ENCODE measurements at places on chromosomes 12 and 14.

GRCh38 chr12:83086023-83086422 lies 399.3 kb downstream of the TMTC2 start:
- DNase-seq: no peak

GRCh38 chr12:89206390-89206789 lies 145.9 kb downstream of the DUSP6 start:
- no peak for DNase-seq

GRCh38 chr14:64823305-64823861 lies 56.3 kb downstream of the SPTB start:
- DNase-seq: peak; percentile 62

DNA sequence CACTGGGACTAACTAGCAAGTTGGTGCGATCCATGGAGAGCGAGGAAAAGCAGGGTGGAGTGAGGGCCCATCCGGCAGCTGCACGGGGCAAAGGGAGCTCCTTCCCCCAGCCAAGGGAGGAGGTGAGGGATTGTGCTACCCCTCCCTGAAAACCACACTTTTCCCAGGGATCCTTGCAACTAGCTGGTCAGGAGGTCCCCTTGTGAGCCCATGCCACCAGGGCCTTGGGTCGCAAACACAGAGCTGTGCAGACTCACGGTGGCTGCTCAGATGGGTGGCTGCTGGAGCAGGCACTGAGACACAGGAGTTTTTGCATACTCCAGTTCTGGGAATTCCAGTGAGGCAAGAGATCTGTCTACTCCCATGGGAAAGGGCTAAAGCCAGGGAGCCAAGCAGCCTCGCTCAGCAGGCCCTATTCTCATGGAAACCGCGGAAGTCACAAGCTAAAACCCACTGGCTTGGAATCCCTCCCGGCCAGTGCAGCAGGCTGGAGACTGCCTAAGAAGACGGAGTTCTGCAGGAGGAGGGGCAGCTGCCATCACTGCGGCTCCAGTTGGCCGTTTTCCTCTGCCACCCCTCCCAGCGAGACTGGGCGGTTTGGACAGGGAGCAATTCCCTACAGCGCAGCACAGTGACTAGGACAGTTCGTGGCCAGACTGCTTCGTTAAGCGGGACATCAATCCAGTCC lies 10.9 kb upstream of the ZNF705A start:
- DNase-seq: peak; percentile 79

DNA sequence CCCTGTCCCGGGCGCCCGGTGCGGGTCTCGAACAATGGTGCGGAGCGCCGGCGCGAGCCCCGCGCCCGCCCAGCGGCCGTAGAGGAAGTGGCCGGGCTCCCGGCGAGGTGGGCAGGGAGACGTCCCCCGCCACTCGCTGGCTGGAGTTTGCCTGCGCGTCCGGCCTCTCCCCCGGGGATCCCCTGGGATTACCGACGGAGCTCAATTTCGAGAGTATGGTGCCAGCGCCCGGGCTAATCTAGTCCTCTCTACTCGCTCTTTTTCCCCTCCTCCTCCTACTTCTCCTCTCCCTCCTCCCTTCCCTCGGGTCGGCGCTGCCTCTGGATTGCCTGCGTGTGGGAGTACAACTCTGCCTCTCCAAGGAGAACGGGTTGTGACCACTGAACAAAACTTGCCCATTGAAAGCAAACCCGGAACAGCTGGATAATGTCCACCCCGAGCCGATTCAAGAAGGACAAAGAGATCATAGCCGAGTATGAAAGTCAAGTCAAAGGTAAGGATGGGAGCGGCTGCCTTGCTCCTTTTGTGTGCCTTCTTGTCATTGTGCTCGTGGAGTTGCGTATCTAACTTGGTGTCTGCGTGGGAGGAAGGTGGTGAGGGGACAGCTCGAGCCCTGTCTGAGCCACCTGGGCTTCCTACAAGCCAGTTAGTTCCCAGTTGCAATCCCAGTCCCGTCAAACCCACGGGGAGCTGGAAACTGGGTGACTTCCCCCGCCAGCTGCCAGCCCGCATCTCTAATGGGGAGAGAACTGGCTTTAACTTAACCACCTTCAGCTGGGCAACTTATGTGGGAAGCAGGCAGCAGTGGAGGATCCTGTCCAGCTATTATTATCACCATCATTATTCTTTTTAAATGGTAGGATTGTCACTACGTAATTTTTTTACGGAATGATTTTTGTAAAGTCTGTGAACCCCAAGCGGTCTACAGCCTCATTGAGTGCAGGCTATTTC lies at the start of gene SRGAP1:
Gene SRGAP1, plus strand, starts transcription at position 310 of the 951 bp plus-strand sequence. Its CDS starts 117 bp downstream, at position 427.
- DNase-seq: peak; percentile 53

DNA sequence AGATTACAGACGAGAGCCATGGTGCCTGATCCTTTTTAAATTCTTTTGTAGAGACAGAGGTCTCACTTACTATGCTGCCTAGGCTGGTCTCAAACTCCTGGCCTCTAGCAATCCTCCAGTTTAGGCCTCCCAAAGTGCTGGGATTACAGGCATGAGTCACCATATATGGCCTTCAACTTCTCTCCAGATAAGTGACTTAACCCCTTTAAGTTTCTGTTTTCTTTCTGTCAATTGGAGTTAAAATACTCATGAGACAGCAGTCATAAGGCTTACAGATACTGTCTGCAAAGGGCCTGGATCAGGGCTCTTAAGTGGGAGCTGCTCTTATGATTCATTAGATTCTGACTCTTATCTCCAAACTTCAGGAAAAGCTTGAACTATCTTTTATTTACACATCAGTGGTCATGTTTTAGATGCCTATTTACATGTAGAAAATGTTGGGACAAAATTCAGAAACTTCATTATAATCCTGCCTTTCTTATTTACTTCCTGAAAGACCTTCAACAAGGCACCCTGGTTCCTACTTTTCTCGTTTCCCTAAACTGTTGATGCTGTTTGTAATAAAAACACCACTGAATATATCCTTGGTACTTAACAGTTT lies 271.5 kb upstream of the TBX3 start:
- DNase-seq: no peak

DNA sequence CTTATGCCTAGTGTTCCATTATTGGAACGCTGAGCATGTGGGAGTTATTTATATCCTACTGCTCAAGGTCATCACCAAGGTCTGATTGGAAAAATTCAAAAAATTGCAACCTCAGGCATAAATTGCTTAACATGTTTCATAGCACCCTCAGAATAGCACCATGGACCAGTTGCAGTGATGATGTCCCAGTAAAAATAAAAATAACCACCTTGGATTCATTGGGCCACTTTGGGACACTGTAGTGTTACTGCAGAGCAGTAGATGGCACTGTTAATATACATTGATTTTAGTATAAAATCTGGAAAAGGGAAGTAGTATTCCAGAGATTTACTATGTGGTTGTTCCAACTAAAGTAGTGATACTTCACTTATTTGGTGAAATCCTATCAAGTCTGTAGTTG lies 31.0 kb upstream of the PTCSC3 start:
- DNase-seq: no peak

- no peak for DNase-seq
Observed at GRCh38 chr12:28328967-28329366, 138.7 kb downstream of the CCDC91 start.

- DNase-seq: no peak
Observed at GRCh38 chr14:24235804-24236688, 3.3 kb downstream of the GMPR2 start.

GRCh38 chr12:28602786-28603185 lies 412.5 kb downstream of the CCDC91 start:
- DNase-seq: no peak

GRCh38 chr14:95439881-95440280 lies 76.6 kb downstream of the SYNE3 start:
- no peak for DNase-seq

DNA sequence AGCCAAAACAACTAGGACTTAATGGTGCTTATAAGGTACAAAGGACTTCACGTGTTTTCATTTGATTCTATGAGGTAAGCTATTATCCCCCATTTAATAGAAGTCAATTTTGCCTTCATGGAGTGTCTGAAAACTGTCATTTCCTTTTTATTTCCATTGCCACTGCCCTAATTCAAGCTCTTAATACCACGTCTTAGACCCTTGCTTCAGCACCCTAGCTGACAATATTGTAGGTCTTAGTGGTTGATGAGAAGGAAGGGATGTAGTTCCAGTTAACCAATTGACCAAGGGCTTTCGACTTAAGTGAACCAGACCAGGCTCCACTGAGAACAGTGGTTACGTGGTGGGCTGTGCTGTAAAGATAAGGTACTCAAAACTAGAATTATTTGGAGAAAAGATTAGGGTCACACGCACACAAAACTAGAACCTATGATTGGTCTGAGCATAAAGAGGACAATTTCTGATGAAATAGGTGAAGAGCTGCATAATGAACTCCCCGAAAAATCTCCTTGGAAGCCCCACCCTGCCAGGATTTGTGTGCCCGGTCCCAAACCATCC lies 9.6 kb upstream of the ASIC1 start:
- no peak for DNase-seq

GRCh38 chr14:93285044-93285443 lies 47.8 kb downstream of the BTBD7 start:
- no peak for DNase-seq

Measured in dorsolateral prefrontal cortex (tissue), 122 donors.